ENCODE measurements at places on chromosomes 6 and 20.

GRCh38 chr20:58094698-58095097 is 133.8 kb downstream of the ANKRD60 start:
- no peak for DNase-seq

DNA sequence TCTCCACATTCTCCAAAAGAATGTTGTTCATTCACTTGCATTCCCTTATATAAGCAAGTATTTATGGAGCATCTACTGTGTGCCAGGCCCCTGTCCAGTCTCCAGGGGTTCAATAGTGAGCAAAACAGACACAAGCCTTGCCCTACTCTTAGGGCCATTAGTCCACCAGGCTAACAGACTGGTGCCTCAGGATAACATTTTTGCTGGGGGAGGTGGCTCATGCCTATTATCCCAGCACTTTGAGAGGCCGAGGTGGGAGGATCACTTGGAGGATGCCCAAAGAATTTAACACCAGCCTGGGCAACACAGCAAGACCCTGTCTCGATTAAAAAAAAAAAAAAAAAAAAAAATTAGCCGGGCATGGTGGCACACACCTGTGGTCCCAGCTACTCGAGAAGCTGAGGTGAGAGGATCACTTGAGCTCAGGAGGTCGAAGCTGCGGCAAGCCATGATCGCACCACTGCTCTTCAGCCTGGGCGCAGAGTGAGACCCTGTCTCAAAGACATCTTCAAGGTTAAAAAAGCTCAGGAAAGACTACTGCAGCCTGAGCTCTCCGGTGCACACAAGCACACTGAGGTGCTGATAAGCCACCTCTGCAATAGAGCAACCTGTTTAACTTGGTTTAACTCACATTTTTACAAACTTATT is 19.9 kb downstream of the CAPN11 start:
- DNase-seq = no peak

DNA sequence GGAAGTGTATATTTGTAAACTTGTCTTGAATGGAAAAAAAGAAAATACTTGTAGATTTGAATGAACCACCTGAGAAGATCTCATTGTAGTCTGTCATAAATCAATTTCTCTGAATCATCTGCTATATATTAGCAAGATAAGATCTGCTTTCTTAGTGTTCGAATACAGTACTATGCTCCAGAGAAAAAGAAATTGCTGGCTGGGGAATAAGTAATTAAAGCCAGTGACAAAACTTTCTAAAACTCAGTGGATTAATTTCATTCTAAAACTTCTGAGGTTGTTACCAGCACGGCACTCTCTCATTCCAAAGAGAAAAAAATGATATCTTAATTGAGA is 22.4 kb upstream of the MROH8 start:
- DNase-seq = no peak

GRCh38 chr6:83511901-83512681 is at the start of gene PRSS35:
Gene PRSS35, plus strand, starts transcription at chr6:83512534. Its CDS starts 10,908 bp downstream, at chr6:83523442.
- DNase-seq = no peak

DNA sequence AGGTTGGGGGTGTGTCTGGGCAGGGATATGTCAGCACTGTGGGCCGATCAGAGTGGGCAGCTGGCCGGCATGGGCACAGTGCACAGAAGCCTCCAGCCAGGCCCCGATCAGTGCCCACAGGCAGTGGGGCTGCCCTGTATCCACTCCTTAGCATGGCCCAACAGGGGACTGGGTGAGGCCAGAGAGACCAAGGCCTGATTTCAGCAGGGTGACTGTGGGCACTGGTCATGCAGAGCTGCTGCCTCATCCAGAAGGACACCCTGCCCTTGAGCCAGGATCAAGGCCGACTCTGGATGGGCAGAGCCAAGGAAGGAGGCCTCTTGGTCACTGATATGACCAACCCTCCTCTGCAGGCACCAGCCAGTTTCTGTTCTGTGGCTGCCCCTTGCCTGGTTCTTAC is 159.7 kb downstream of the CDH4 start:
- no peak for DNase-seq

- no peak for DNase-seq
Observed at GRCh38 chr6:37126961-37127616, 42.9 kb upstream of the PIM1 start.

DNA sequence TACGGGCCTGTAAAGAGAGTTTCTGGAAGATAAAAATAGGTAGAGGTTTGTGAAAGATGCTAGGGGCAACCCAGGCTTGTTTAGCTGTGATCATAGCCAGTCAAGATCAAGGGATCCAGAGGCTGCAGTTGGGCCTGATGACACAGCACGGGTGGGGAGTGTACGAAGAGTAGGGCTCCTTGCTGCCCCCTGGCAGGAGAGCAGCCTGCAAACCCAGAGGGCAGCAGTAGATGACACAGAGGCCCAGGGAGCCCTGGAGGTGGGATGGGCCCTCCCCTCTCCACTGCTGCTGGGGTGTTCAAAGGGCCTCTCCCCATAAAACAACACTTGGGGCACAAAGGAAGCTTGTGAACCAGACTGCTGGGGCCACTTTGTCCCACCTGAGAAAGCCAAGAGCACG is 47.2 kb downstream of the VEGFA start:
- peak; percentile 42 for DNase-seq

DNA sequence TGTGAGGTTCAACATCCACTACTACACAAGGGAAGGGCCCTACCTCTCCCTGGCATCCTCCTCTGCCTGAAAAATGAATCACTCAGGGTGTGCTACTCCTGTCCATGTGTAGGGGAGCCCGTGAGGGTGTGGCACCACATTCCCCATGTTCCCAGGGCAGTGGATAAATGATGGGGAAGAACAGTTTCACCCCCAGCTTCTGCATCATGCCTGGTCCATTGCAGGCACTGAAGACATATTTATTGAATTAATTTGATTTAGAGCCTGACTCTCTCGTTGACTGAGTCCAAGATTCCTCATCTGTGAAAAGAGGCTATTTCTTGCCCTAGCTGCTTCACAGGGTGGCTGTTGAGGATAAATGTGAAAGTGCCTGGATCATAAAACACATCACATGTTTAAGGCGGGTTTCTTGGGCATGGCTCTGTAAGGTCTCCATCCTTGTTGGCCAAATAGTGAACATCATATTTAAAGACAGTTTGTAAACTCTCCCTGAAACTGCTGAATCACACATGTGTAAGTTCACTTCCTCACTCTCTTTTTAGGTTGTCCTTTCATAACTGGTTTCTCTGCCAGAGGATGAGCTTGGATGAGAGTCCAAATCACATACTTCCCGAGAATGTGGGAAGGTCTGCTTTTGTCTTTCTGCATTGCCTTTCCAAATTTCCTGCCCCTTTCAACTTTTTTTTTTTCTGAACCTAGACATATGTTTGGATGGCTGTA is 79.7 kb upstream of the FYN start:
- DNase-seq = no peak

GRCh38 chr6:16774437-16774836 is 13.2 kb upstream of the ATXN1 start:
- DNase-seq = no peak

- DNase-seq = no peak
Observed at GRCh38 chr6:10659699-10660348, 34.6 kb downstream of the C6orf52 start.

- DNase-seq = peak; percentile 84
Observed at GRCh38 chr20:5933802-5934436, 16.4 kb downstream of the TRMT6 start.

GRCh38 chr20:37298190-37298939 is 8.9 kb downstream of the MANBAL start:
- no peak for DNase-seq

DNA sequence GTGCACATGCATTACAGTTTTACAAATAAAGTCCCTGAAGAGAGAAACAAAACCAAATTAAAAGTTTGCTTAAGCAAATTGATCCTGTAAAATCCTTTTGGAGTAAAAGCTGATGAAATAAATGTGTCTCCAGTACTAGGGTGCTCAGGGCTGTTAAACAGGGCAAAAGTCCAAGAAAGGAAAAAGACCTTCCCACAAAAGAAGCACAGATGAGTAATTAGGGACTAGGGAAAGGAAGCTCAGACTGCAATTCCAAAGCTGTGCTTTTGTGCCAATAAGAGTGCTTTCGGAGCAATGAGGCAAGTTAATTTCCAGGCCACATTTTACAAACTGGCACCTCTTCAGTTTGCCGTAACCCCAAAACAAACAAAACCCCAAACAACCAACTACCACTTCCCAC is 10.4 kb upstream of the RNF182 start:
- no peak for DNase-seq

DNA sequence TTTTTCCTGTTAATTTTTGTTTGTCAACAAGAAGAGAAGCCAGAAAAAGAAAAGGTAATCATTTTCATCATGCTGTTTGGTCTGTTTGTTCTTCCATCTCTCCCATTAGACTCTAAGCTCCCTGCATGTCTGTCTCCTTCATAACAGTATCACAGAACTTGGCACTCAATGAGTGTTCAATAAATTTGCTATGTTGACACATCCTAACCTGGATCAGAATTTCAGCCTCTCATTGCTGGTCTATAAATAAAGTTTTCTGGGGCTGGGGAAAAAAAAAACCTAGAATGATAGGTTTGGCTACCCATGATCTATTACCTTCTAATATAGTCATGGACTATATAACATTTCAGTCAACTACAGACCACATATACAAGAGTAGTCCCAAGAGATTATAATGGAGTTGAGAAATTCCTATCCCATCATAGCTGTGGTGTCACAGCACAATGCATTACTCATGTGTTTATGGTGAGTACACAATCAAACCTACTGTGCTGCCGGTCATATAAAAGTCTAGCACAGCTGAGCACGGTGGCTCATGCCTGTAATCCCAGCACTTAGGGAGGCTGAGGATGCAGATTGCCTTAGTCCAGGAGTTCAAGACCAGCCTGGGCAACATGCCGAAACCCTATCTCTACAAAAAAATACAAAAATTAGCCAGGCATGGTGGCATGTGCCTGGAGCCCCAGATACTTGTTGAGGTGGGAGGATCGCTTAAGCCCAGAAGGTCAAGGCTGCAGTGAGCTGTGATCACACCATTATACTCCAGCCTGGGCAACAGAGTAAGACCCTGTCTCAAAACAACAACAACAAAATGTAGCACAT is 5.9 kb downstream of the NUDT3 start:
- no peak for DNase-seq

DNA sequence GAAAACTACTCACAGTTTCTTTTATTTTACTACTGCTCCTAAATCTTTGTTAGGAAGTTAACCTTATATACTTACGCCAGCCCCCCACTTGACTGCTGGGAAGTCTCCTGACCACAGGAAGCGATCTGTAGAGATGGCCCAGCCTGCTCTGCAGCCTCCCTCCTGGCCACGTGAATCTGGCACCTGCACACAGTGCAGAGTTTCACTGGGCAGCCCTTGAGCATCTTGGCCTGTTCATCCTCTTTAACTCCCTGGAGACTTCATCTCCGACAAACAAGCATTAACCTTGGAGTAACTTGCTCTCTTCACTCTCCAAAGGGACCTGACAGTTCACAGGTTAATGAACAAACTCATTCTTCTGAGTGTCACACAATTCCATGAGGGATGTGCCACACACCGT is 294.1 kb downstream of the BTBD9 start:
- DNase-seq = no peak

GRCh38 chr6:83702077-83702476 is 6.8 kb downstream of the SNAP91 start:
- no peak for DNase-seq

- DNase-seq = no peak
Observed at GRCh38 chr6:1215884-1216487, 95.9 kb upstream of the FOXQ1 start.

All from OCI-LY7 (cell line).